ENCODE measurements at places on chromosomes 6 and 20.

GRCh38 chr6:7268362-7268761 lies 44.6 kb downstream of the SSR1 start:
- DNase-seq = no peak

- DNase-seq = no peak
Observed at GRCh38 chr6:43736844-43737243, 33.2 kb upstream of the VEGFA start.

- no peak for DNase-seq
Observed at GRCh38 chr20:38224531-38224930, 36.0 kb downstream of the KIAA1755 start.

- no peak for DNase-seq
Observed at GRCh38 chr6:130034378-130035146, 16.2 kb downstream of the L3MBTL3 start.

- no peak for DNase-seq
Observed at GRCh38 chr20:44861531-44862006, 23.9 kb upstream of the YWHAB start.

- DNase-seq = peak; percentile 91
Observed at GRCh38 chr6:11770546-11771466, 7.8 kb downstream of the ADTRP start.

GRCh38 chr6:142236691-142237090 lies 65.1 kb upstream of the ADGRG6 start:
- no peak for DNase-seq

DNA sequence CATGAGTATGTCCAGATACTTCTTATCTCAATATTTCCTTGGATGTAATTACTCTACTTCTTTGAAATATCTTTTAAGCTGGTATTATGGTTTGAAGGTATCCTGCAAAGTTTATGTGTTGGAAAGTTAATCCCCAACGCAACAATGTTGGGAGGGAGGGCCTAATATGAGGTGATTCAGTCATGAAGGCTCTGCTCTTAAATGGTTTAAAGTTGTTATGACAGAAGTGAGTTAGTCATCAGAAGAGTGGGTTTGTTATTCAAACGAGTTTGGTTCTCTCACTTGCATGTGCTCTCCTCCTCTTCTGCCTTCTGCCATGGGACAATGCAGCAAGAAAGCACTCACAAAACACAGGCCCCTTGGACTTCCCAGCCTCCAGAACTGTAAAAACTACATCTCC lies 176.3 kb downstream of the KCNQ5 start:
- no peak for DNase-seq

GRCh38 chr6:154736618-154737259 lies 3.5 kb downstream of the SCAF8 start:
- no peak for DNase-seq

- no peak for DNase-seq
Observed at GRCh38 chr6:41705996-41706835, 29.2 kb downstream of the TFEB start.

- no peak for DNase-seq
Observed at GRCh38 chr6:10221178-10221577, 193.7 kb downstream of the TFAP2A start.

- DNase-seq = no peak
Observed at GRCh38 chr6:123393331-123393730, 243.4 kb downstream of the TRDN start.

DNA sequence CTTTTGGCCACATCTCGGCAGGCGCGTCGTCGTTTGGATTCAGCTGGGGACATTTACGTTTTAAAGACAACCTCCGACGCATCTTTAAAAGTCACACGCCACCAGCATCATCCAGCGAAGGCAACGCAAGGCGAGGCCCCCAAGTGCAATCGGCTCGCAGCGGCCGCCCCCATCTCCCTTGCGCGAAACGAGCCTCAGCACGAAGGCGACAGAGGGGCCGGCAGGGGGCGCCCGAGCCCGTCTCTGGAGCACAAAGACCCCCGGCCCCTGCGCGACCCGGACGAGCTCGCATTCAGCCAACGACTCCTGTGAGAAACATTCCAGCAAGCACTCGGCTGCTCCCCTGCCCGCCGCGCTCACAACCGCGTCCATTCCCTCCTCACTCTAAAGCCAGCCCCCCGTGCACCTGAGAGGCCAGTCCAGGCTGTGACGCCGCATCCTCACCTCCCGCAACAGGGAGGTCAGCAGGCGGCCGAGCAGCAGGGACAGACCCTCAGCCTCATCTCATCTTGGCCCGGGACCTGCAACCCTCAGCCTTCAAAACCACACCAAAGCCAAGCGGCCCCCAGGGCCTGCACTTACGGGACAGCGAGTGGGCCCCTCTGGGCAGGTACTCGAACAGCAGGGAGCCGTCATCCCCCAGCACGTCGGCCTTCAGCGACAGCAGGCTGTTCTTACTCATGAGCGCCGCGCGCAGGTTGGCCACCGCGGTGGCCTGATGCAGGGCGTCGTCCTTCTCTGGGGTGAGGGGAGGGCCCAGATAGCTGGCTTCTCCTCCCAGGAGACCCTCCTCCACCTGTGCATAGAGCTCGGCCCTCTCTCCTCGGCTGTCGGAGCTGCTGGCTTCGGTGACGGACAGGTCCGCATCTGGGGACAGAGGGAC lies 35.8 kb downstream of the SLC2A4RG start:
- DNase-seq = no peak

- DNase-seq = no peak
Observed at GRCh38 chr6:39593646-39594045, 131.6 kb downstream of the KIF6 start.

GRCh38 chr6:24391208-24391607 lies 11.5 kb upstream of the MRS2 start:
- DNase-seq = no peak

DNA sequence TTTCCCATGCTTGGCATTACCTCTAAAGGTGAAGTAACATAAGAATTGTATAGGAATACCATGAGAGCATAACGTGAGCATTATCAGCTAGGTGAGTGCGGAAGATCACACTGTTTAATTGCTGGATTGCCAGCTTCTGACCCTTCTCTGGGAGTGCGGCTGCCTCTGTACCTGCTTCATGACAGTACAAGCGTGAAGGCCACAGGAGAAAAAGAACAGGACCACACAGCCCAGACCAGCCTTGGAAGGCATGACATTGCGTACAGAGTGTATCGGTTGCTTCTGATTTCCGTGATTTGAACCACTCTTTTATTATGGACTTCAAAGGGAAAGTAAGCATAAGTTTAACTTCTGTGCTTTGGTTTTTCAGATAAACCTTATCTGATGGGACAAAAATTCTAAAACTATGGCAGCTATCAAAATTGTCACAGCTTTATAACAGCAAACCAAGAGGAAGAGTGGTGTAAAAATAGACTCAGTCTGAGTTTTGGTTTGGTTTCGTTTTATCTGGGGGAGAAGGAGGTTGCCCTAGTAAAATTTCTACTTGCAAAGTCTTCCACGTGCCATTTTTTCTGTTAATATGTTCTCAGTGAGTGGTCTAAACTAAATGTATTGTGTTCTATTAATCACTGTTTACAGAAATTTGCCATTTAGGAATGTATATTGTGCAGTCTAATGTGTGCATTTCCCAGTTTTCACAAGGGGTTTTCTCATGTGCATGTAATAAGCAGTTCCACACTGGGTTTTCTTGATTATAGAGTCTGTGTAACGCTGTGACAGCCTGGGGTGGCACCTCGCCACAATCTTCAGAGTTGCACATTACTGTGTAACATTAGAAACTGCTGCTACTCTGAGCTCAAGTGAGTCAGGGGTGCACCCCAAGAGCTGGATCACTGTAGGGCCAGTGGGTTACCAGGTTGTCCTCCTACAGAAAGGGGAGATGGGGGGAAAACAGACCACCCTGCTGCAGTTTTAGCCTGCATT lies 97.3 kb downstream of the RPP40 start:
- no peak for DNase-seq

DNA sequence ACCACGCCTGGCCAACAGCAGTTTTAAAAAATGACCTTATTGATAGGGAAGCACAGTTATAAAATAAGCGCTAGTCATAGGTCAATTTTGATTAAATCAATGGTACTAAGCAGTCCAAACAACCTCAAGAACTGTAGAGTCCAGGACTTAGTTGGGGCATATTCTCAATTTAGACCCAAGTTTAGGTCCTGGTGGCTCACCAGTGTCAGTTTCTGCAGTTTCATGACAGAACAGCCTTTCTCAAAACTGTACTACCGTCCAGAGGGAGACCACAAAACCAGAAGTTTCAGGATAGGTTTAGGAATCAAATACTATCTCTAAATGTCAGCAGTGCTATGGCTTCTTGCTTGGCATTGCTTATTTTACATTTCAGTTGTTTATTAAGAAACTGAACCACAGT lies 39.1 kb downstream of the LHFPL5 start:
- DNase-seq = no peak

DNA sequence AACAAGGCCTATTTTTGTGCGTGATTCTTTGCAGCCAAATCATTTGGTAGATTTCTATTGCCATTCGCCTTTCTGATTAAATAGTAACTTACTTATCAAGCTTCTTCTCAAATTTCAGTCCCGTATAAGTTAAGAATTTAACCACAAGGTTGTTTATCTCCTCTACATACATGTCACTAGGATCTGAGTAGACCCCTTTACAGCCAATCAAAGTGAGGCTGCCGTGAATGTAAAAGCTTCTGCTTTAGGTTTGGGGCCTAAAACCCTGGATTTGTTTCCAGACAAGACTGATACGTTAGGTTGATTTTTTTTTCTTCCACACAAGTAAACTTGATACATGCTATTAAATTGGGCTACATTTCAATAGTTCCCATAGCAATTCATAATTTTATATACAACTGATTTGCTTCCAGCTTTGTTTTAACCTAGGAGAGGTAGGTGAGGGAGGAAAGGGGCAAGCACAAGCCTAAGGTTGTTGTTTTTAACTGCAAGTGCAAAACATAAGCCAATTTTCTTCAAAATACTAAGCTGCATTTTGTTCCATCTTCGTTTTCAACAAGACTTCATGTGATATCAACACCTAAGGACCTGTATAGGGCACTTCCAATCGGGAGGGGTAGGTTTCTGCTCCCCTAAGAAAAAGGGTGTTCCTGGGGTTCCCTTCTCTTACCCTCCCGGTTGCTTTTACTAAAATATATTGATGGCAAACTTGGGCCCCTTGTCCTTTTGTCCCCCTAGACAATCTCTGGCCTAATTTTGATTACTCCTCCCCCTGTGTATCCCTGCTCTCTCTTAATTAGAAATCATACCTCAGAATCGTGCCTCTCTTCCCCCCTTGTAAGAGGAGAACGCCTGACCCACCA lies 1.7 kb downstream of the RANBP9 start:
- no peak for DNase-seq

- no peak for DNase-seq
Observed at GRCh38 chr6:5098501-5099270, 13.5 kb downstream of the PPP1R3G start.

DNA sequence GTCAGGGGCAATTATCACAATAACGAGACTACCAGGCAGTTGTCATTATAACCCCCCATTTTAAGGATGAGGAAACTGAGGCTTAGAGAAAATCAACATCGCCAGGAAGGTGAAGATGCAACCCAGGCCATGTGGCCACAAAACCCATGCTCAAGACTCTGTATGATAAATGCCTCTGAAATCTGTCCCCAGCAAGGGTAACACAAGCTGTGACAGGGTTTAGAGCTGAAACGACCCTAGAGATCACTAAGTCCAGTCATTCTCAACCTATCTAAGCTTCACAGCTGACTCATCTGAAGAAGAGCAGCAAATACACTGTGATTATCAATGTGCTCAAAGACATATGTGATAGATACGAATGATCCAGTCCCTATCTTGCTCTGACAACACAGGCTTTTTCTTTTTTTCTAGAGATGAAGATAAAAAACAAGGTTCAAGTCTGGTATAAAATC lies 47.0 kb downstream of the ARHGAP18 start:
- DNase-seq = no peak

- DNase-seq = no peak
Observed at GRCh38 chr6:166533205-166533824, 53.2 kb downstream of the RAMACL start.

GRCh38 chr6:96853083-96853482 lies 15.8 kb upstream of the GPR63 start:
- DNase-seq = no peak

DNA sequence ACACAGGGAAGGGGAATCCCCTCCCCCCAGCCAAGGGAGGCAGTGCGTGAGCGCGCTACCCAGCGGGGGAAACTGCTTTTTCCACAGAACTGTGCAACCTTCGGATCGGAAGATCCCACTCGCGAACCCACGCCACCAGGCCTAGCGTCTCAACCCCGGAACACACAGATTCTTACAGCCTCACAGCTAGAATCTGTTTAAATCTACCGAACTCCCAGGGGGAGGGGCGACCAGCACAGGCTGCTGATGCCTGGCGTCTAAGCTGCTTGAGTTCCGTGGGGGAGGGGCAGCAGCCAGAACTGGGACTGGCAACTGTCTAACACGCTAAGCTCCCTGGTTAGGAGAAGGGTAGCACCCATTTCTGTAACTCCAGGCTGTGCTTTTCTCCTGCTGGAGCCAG lies 217.3 kb upstream of the TENT5A start:
- no peak for DNase-seq

DNA sequence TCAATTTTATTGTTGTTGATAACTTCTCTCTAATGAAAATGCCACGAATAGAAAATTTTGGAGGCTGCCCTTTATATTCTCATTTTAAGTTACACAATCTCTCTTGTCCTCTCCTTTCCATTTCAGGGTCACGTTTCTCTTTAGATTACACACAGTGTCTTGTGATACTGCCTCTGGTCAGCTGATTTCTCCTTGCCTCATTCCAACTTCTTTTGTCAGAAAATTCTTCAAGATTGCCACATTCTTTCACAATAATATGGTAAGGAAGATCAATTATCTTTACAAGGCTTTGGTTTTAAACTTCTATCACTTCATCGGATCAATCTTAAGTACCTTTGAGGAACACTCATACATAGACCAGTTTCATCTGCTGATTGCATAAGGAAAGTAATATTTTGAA lies 370.3 kb downstream of the RFPL4B start:
- no peak for DNase-seq

GRCh38 chr6:131754088-131754487 lies 43.3 kb upstream of the CTAGE9 start:
- no peak for DNase-seq

GRCh38 chr20:59765599-59766177 lies 161.3 kb downstream of the PHACTR3 start:
- DNase-seq = no peak
